Right lung (tissue), 10 donors: ENCODE measurements at places on chromosomes 3 and 15. TPM values are rescaled to one million over a fixed set of nuclear protein-coding genes. Genes with fewer than 3 reads are reported as not detected.

The HHLA2 gene
- polyA plus RNA-seq, result 2.6 TPM

The MANF gene
- polyA plus RNA-seq, result 107 TPM

The ABI3BP gene
- polyA plus RNA-seq, result 99.7 TPM

The TF gene
- polyA plus RNA-seq, result 6.4 TPM

The AADACL2 gene
- not detected for polyA plus RNA-seq

The SNTN gene
- 3.1 TPM for polyA plus RNA-seq

The RASGRP1 gene
- 1.4 TPM for polyA plus RNA-seq

The NR2E3 gene
- polyA plus RNA-seq, result 0.77 TPM

- no peak for DNase-seq
Observed at GRCh38 chr3:69934398-69934797, 65.1 kb upstream of the SAMMSON start.

- peak; percentile 44 for DNase-seq
Observed at GRCh38 chr3:8767667-8768363, 1.6 kb downstream of the OXTR start.

DNA sequence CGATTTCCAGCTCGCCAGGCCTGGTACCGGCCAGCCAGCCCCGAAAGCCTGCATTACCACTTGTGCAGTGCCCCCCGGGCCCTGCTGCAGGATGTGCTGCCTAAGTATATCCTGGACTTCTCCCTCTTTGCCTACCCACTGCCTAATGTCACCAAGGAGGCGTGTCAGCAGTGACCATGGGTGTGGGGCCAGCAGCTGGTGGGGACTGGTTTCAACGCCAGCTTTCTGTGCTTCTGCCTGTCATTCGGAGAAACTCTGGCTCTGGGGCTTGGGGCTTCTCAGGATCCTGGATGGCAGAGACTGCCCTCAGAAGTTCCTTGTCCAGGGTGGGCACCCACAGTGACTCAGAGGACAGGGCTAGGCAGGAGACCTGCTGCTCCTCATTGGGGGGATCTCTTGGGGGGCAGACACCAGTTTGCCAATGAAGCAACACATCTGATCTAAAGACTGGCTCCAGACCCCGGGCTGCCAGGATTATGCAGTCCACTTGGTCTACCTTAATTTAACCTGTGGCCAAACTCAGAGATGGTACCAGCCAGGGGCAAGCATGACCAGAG, 1.5 kb downstream of the CHST14 start:
- DNase-seq, result no peak

- DNase-seq, result no peak
Observed at GRCh38 chr3:71453822-71454511, 129.6 kb downstream of the FOXP1 start.

GRCh38 chr3:55165704-55166405, 238.0 kb upstream of the LRTM1 start:
- no peak for DNase-seq

DNA sequence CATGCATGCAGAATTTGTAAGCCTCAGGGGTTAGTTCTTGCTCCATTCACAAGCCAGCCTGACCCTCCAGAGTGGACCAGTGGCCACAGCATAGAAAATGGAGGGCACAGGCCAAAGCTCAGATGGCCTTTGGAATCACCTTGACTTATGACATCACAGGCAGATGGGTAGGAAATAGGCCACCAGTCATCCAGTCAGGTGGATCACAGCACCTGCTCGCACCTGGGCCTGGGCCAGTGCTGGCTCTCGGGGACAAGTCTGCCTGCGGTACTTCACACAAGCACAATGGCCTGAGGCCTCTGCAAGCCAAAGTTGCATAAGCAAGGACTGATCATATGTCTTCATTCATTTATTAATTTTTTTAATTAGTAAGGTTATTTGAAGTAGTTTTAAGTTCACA, 39.3 kb downstream of the PPCDC start:
- no peak for DNase-seq

GRCh38 chr3:36903119-36903882, 41.6 kb downstream of the TRANK1 start:
- no peak for DNase-seq

- peak; percentile 16 for DNase-seq
Observed at GRCh38 chr3:81554388-81554787, 207.1 kb downstream of the GBE1 start.
